WTC11 (cell line): ENCODE measurements at places on chromosomes 2 and 18.

DNA sequence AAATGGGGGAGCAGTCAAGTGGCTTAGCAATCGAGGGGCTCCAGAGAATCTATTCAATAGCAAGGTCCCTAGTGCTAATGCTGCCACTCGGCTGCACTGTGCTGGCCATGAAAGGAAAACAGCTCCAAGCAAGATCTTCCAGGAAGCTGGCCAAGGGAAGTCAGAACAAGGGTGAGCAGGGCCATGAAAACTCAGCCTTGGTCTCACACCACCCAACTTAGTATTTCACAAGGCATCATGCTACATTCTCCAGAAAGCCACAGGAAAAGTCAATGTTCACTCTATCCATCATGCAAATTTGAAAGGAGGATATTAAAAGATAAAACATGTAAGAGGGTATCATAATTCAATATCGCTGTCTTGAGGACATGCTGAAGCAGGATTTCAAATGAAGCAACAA is 35.7 kb downstream of the NRP2 start:
- no peak for DNase-seq

DNA sequence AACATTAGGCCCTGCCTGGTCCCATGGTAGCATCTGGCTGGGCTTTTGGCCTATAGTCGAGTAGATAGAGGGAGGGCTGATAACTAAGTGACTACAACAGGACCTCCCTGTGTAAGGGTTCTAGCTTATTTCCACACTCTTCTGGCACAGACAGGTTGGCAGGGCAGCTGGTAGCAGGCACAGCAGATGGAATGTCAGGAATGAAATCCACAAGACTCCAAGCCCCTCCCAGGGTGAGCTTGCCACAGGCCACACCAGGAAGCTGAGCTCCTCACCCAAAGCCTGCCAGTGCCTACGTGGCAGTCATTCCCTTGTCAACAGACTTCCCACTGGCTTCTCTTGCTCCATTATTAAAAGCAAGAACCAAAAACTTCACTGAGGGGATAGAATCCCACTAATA is 20.7 kb upstream of the C1QL2 start:
- no peak for DNase-seq

GRCh38 chr2:37698931-37699481 is 27.6 kb upstream of the CDC42EP3 start:
- DNase-seq = no peak

DNA sequence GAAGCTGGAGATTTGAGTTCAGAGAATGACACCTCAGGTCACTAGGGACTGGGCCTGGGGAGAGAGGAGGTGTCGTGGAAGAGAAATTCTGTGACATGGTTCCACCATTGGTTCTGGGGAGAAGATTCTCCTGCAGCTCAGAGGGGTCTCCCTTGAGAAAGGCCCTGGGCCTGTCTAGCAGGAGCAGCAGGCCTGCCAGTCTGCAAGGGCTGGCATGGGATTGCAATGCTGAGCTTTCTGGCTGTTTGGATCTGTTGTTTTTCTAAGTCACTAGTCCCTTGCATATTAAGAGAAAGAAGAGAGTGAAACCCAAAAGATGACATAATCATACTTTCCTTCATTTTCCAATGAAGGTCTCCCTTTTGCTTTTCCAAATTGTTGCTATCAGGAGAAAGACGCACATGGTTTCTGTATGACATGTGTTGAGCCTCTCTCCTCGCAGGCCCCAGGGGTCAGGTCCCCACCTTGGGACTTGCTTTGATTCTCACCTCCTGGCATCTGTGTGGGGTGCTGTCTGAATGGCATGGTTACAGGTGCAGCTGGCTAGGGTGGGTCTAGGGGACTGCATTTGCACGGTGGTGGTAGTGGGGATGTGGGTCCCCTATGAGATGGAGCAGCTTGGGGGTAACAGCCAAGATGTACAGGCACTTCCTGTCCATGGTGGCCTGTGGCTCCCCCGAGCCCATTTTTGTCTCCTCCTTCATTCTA is 117.8 kb downstream of the GLI2 start:
- DNase-seq = no peak

DNA sequence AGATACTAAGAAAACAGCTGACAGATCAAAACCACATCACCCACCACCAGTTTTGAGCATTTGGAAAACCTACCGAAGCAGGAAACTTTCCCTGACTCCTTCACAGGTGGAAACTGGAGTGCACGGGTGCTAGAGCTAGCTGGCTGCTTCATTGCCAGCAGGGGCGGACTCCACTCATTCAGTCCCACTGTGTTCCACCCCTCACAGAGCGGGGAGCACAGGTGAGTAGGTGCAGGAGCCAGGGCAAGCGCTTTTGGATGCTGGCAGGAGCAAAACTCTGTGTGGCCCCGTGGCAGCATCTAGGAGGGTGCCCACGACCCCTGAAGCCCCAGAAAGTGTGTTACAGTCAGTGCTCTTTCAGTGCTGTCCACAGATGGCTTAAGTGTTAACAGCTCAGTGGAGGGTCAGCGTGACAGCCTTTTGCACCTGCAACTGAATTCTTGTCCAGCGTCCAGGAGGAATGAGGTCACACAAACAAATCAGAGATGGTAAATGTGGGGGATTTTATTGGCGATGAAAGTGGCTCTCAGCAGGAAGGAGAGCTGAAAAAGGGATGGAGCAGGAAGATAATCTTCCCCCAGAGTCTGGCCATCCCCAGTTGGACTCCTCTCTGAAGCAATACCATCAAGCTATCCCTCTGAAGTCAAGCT is 71.1 kb downstream of the TMEM163 start:
- no peak for DNase-seq

- DNase-seq = no peak
Measured at GRCh38 chr18:73924307-73924706, 223.3 kb downstream of the FBXO15 start.

DNA sequence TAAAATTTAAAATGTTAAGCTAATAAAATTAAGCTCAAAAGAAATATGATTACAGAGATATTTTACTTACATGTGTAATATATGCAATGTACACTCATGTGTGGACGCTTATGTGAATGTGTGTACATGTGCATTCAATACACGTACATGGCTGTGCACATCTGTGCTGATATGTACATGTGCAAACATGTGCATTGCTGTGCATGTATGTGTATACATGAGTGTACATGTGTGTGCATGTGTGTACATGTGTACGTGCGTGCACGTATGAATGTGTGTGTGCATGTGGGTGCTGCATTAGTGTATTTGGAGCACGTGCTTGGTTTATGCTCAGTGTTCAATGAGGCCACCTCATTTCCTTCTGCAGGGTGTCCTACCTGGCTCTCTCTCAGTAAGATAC is 88.2 kb upstream of the TMEM18 start:
- no peak for DNase-seq

- DNase-seq = no peak
Measured at GRCh38 chr18:31821545-31822171, 61.0 kb upstream of the SLC25A52 start.

DNA sequence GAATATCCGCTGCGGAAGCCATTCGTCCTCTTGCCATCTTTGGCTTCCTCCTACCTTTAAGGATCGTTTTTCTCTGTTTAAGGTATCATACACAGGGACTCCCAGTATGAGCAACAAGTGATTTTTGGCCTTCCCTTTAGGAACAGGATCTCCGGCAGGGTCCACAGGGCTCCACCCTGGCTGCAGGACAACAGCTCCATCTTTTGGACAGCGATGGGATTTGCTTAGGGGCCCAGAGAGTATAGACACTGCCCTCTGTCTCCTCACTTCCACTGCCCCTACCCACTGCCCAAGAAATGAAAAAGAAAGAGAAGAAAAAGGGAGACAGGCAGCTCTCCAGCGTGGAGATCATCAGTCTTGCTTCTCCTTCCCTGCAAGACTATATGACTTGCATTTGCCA is 224.5 kb downstream of the UXS1 start:
- DNase-seq = peak; percentile 72

- DNase-seq = no peak
Measured at GRCh38 chr2:177270531-177270930, 6.0 kb upstream of the NFE2L2 start.

GRCh38 chr2:149055751-149056150 is 17.3 kb downstream of the LYPD6B start:
- no peak for DNase-seq

GRCh38 chr18:32378705-32379104 is 92.0 kb downstream of the GAREM1 start:
- DNase-seq = no peak
